ENCODE measurements at places on chromosomes 2 and 18.
A peak's percentile ranks its signal among the peaks of the same experiment; 100 is the strongest.

GRCh38 chr2:83340424-83340823 is 1118.7 kb downstream of the SUCLG1 start:
- DNase-seq: no peak

- no peak for DNase-seq
These were observed 2.3 kb downstream of the IMPA2 start for GRCh38 chr18:11983592-11983991.

DNA sequence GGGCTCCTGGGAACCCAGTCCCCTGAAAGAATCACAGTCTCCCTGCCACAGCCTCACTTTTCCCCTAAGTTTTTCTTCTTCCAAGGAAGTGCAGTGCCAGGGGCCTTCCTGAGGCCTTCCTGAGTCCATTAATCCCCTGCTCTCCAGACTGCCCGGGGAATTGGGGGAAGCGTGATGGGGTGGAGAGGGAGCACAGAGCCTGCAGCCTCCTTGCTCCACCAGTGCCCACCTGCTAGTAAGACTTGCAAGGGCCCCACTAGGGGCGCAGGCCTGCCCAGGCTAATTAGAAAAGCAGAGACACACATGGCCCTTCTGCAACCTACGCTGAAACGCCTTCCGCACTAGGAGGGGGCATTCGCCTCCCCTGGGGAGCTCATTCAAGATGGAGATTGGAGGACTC is 110.6 kb downstream of the MRO start:
- DNase-seq: no peak

DNA sequence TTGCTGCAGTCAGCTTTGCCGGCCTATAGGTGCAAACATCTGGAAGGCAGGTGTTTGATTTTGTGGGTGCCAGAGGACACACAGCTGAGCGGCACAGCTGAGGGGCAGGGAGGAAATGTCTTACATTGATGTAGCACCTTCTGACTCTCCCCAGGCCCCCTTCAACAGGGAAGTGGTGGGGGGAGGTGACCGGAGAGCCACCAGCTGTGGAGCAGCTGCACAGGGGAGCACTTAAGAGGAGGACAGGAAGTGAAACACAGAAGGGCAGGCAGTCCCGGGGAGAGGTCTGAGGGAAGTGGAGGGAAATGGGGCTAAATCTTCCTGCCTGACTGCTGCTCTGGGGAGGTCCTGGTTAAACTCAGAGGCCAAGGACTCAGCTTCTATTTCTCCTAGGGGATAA is 409.1 kb downstream of the TNS1 start:
- no peak for DNase-seq

- no peak for DNase-seq
These were observed 3.2 kb upstream of the MGAT4A start for GRCh38 chr2:98734162-98734561.

DNA sequence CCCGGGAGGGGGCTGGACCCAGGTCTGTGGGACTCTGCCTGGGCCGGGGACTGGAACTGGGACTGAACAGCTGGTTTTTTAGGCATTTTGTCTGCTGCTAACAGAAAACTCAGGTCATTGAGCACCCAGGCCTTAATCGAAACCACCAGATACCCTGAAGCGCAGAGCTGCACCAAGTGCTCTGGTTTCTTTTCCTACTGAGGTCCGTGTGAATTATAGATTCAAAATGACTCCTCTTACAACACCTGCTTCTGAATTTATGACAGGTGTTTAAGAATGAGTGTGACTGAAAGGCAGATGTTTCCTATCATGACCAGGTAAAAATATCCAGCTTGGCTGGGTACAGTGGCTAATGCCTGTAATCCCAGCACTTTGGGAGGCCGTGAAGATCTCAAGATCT is 47.8 kb downstream of the TRAPPC12 start:
- no peak for DNase-seq

DNA sequence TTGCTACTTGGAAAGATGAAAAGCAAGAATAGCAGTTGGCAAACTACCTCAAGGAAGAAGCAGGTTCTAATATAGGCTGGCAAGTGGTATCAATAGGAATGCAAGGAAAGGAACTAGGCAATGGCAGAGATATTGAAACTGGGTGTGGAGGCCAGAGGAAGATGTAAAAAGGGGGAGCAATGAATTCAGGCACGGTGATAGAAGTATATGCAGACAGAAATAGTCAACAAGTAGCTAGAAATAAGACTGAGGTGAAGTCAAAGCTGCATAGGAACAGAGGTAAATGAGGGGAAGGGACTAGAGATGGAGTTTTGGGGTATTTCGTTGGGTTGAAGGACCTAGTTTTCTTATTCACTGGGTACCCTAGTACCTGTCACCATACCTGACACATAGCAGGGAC is 4.1 kb downstream of the PCBP1 start:
- DNase-seq: no peak

DNA sequence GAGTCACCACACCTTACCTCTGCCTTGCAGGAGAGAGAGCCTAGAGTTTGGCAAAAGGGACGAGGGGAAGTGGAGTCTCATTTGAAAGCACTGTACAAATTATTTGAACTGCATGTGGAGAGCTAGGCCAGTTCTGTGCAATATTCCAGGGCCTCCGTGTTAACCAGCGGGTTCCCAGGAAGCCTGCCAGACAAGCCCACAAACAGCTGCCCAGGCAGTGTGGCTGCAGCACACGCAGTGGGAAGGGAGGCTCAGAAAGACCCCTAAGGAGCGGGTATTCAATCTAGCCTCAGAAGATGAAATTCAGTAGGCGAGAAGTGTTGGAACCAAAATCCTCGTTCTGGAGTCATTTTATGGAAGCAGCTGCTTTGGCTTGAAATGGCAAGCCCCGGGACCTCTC is 30.7 kb downstream of the CNGA3 start:
- no peak for DNase-seq

GRCh38 chr18:44849361-44849760 is 168.7 kb downstream of the SETBP1 start:
- no peak for DNase-seq

- no peak for DNase-seq
These were observed 157.2 kb downstream of the CYRIA start for GRCh38 chr2:16508490-16508851.

DNA sequence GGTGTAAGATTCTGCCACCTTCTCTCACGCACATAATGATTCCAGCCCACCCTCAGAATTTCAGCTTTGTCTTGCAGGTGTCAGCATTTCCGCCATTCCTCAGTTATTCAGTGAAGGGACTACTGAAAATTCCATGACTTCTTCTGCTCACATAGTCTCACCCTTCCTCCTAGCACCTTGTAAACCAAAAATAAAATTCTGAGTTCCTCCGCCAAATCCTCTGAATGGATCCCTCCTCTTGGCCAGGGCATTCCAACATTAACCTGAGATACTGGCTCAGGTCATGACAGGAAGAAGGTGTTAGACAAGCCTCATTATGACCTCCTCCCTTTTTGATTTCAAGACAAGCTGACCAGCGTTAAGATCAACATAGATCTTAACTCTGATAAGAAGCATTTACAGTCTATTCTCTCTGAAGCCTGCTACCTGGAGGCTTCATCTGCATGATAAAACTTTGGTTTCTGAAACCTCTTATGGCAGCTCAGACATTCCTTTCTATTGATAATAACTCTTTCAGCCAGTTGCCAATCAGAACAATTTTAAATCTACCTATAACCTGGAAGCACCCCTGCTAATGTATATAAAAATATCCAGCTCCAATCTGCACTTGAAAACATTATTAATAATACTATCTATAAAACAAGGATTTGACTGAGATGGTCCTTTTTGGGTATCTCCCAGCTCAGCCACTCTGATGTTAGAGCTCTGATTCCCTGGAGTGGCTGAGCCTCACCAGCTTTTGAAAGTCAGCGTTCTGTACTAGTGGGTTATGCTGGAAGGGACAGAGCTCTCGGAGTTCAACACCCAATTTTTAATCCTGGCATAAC is 136.4 kb upstream of the APCDD1 start:
- no peak for DNase-seq

- no peak for DNase-seq
These were observed 199.6 kb downstream of the MGAT5 start for GRCh38 chr2:134453476-134453875.

DNA sequence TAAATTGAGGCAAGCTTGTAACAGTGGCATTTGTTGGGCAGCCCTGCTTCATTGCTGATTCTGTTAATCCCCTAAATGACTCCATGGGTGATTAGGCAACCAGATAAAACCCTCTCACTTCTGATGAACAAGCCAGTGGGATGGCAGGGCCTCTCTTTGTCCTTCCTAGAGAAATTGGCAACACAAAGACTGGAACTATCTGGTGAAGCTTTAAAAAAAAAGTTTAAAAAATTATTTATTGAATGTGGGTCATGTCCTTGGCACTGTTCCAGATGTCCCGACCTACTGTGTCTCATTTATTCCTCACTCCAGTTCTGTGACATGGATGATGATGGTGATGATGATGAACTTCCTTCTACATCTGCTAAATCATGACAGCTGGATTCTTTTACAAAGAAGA is 30.8 kb downstream of the NRP2 start:
- no peak for DNase-seq

DNA sequence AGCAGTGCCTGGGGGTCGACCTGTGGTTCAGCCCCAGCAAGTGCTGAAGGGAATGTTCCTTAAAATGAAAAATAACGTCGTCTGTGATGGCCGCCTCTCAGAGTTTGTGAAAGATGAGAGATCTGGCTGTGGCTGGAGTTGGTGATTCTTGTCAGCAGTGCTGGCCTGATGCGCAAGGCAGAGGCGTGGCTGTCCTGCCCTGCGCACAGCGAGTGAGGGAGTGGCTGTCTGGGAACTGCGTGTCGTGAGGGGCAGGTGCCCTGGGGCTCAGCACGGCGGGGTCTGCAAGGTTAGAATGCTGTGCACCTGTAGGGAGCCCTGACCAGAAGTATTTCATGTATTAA is 8.8 kb downstream of the NFATC1 start:
- no peak for DNase-seq

DNA sequence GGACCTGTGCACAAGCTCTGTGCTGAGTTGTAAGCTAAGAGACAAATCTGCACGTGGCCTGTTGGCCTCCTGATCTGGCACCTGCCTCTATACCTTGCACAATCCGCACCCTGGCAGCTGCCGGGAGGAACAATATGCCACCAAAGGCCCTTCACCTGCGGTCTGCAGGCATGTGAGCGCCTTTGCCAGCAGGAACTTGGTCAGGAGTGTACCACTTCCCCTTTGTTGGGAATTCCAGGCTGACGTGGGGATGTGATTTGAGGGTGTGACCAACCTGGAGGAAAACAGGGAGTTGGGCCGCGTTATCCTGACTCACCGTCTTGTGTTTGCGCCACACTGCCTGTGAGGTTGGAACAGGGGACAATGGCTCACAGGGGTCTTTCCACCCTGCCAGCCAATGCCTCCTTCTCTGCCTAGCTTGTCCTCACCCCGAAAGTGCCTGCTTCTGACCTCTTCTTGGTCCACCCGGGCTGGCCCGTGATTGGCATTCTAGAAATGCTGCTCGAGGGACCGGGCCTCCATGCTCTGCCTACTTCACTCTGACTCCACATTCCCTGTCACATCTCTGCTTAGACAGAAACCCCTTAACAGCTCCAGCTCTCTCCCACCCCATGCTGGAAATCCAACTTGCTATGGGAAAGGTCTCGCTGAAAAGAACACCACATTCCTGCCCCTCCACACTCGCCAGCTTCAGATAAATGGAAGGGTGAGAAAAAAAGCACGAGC is 67.1 kb upstream of the MAP4K4 start:
- DNase-seq: no peak

- peak; percentile 88 for DNase-seq
These were observed at the start of gene SNRNP200 for GRCh38 chr2:96305091-96305978. SNRNP200 (minus strand) TSS chr2:96305546; CDS start chr2:96305437, 109 bp downstream.

DNA sequence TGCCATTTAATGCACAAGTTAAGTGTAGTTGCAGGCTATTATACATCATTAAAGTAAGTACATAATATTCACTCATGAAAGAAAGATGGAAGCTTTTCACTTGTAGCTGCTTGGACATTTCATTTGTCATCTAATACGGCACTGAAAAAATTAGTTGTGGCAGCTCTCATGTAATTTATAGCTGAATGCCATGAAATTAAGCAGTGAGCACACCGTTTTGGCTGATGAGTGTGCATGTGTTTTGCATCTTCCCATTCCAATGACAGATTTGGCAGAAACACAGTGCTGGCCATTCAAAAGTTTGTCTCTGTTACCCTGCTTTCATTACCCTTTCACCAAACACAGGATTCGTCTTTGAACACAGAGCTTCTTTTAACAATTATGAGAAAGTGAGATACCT is 174.0 kb downstream of the PTGR3 start:
- DNase-seq: no peak

DNA sequence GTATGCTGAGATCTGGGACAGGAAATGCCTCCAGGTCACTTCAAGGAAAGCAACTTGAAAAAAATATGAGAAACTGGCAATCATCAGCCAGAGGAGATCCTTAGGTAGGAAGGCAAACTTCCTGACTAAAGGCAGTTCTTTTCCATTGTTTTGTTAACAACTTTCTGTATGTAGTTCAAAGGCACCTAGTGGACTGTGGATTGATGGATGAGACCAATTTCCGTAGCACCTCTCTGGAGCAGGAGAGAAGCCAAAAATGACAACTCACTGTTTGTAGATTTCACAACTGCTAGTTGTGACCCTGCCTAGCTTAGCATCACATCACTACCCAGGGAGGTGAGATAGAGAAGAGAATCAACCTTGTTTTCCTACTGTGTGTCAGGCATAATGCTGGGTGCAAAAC is 21.8 kb upstream of the NOSTRIN start:
- no peak for DNase-seq

DNA sequence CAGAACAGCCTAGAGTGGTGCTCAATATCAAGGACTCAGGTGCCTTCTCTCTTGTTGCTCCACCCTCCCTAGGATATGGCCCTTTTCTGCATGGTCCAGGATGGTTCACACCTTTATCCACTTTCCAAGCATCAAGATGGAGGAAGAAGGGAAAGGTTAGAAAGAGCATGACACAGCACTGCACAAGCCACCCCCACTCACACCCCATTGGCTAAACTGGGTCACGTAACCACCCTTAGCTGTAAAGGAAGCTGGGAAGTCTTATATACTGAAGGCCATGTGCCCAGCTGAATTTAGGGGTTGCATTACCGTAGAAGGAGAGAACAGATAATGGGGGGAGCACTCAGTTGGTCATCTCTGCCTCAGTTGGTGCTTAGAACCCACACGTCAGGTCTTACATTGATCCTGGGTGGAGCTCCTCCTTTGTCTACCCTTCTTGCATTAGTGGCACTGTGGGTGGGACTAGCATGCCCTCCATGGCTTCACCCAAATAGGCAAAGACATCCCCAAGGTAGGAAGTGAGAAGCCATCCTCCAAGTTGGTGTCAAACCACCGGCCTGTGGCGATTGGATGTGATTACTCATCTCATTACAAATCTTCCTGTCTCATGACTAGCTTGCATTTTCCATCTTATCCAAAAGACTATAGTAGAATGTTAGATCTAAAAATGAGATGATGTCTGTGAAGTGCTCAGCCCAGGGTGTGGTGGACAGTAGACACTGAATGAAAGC is 248.5 kb downstream of the HAUS1 start:
- DNase-seq: no peak

- no peak for DNase-seq
These were observed 32.8 kb upstream of the IL1B start for GRCh38 chr2:112869258-112869842.

GRCh38 chr2:121748202-121748601 is 7.2 kb upstream of the TSN start:
- DNase-seq: peak; percentile 23

- no peak for DNase-seq
These were observed 93.9 kb downstream of the VWC2L start for GRCh38 chr2:214504599-214505376.

GRCh38 chr2:212050871-212051270 is 487.7 kb downstream of the ERBB4 start:
- no peak for DNase-seq
